ENCODE measurements at places on chromosomes 1 and 21.

- DNase-seq = no peak
Observed at GRCh38 chr1:1597275-1597930, 2.5 kb downstream of the FNDC10 start.

GRCh38 chr1:202938287-202938925 is 11.4 kb upstream of the KLHL12 start:
- DNase-seq = no peak

DNA sequence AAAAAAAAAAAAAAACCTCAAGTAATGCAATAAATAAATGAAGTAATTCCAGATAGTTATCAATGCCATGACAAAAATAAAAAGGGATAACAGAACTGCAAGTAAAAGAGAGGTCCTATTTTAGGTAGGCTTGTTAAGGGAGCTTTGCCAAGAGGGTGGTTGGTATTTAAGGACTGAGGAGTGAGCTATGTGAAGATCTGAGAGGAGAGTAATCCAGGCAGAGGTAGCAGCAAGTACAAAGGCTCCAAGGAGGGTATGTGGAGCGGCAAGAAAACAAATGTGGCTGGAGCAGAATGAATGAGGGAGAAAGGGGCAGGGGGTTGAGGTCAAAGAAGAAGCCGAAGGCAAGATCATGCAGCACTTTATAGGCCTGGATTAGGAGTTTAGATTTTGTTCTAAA is 59.9 kb upstream of the CDC42BPA start:
- no peak for DNase-seq

DNA sequence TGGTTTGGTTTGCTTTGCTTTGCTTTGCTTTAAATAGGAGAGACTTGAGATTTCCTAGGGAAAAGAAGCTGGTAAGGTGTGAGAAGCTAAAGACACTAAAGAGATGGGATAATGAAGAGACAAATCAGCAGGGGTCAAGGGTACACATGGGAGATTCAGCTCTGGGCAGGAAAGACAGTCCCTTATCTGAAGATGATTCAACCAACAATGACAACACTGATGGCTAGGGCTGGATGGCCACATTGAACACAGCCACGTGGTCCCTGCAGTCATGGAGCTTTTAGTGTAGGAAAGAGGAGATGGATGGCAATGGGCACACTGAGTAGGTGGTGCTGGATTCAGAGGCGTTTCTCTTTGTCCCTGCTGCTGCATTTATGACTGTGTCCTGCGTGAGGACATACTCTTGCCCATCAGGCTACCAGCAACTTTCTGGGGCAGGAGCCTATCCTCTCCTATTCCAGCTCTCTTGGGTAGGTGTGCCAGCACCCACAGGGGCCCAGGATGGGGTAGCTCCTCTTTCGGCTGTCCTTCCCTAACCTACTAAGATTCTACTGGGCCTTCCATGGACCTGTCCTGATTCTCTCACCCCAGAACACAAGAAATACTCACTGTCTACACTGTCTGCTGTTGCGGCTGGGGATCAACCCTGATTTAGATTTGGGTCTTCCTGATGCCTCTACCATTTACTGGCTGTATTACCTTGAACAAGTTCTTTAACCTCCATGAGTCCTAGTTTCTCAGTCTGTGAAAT is 1.4 kb upstream of the SHISA4 start:
- DNase-seq = no peak

DNA sequence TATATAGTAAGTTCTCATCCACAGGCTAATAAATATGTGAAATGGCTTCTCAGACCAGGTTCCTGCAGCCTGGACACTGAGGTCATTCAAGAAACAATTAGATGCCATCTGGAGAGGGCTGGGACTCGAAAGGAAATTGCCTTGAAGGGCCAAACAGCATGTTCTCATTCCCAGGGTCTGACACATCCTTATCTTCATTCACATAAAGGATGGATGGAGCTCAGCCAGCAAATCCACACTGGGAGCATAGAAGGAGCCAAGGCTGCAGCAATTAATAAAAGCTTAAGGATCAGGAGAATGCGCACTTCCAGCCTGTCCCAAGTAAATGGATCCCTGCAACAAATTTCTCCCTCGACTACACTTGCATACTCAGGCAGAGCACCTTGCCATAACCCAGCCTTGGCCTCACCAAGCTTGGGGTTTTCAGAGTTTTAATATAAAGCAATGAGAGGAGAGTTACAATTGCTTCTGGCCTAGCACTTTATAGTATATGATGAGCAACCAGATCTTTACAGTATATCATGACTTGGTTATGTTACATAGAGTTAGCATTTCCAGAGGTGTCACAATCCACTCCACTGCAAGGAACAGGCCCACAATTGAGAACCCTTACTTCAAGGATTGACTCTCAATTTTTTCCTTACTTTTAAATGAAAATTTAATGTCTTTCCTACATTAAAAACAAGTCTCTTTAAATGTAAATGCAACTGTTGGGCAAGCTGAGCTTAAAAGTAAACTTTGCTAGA is 55.9 kb downstream of the BCAR3 start:
- DNase-seq = peak; percentile 98

DNA sequence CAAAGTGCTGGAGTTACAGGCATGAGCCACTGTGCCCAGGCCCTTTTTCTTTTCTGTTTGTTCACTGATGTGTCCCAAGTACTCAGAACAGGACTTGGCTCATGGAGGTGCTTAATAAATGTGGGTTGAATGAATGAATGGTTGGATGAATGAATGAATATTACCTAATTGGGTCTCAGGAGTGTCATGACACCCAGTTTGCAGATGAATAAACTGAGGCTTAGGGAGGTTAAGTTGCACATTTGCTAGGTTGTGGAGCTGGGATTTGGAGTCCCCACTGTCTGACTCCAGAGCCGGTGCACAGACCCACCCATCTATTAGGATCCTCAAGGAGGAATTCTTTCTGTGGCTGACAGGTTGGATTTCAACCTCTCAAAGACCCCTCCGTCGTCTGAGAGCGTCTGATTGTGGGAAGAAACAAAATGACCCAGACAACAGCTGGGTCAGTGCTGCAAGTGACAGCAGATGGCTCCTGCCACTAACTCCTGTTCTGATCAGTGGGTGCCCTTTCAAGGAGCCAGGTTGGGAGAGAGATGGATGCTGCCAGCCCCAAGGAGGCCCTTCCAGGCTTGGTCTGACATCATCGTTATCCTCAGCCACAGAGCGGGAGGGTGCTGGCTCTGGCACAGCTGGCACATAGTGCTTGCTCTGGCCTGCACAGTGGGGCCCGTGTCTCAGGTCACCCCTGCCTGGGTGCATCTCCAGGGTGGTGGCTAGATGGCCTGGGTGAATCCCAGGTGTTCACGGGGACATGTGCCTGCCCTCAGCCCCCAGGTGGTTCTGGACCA is 24.2 kb downstream of the ARHGEF10L start:
- no peak for DNase-seq
